Activated CD4-positive, alpha-beta memory T cell treated with anti-CD3 and anti-CD28 coated beads for 36 hours (primary cell): ENCODE measurements at places on chromosomes 13 and 19. TPM values are rescaled to one million over a fixed set of nuclear protein-coding genes. Genes with fewer than 3 reads are reported as not detected.

Gene ZNF780A
- 17.3 TPM for total RNA-seq

Gene LATS2
- 4.0 TPM for total RNA-seq

DNA sequence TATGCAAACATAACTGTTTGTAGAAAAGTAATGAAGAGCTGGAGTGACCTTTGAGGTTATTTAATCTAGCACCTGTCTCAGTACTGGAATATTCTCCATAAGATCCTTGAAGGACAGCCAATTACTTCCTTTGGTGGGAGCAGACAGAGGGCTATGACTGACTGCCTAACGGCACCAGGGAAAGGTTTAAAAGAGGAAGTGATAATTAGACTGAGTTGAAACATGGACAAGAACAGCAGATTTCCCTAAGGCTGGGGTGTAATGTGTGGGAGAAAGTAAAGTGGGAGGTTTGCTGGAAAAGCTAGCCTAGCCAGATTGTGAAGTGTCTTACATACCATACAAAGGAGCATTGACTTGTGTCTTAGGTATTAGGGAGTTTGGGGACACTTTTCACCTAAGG lies 191.3 kb upstream of the PCDH9 start:
- H3K4me1 ChIP-seq = no peaks in the 10 kb centered on the region
- no peaks in the 10 kb centered on the region for H3K27me3 ChIP-seq
- H3K4me3 ChIP-seq = no peak overlapping the region
- no peaks in the 10 kb centered on the region for H3K36me3 ChIP-seq
- DNase-seq = no peak

DNA sequence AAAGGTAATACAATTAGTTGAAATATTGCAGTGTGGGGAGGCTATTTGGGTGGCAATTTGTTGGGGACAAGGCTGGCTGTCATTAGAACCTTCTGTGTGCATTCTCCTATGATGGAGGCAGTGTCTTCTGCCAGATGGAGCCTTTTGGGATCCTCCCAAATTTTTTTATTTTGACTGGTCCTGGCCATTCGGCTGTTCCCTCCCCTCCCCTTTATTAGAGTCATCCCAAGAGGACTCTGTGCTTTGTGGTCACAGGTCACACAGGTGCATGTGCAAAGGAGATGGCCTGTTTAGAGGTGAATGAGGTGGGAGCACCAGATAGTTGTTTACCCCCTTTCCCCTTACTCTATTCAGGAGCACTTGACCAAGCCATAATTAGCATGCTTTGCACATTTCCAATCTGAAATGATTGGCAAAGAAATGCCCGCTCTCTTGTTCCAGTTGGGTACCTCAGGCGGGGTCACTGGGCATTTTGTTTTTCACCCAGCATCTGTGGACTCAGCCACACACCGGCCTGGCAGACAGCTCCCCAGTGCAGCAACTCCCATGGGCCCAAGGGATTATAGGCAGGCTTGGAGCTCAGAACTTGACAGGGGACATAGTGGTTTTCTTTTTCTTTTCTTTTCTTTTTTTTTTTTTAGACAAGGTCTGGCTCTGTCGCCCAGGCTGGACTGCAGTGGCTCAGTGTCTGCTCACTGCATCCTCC lies 19.8 kb downstream of the GATAD2A start:
- no peak overlapping the region for H3K4me3 ChIP-seq
- H3K36me3 ChIP-seq = peaks cover 8% of the 10 kb centered on the region
- no peak for DNase-seq
- peaks cover 81% of the 10 kb centered on the region for H3K4me1 ChIP-seq

Gene SPRY2
- 0.29 TPM for total RNA-seq
